NCI-H446 treated with DMSO at 0.1 percent for 48 hours (cell line): ENCODE measurements at places on chromosomes 13 and 19.

GRCh38 chr19:13963603-13964105 lies 11.3 kb downstream of the DCAF15 start:
- DNase-seq = no peak

DNA sequence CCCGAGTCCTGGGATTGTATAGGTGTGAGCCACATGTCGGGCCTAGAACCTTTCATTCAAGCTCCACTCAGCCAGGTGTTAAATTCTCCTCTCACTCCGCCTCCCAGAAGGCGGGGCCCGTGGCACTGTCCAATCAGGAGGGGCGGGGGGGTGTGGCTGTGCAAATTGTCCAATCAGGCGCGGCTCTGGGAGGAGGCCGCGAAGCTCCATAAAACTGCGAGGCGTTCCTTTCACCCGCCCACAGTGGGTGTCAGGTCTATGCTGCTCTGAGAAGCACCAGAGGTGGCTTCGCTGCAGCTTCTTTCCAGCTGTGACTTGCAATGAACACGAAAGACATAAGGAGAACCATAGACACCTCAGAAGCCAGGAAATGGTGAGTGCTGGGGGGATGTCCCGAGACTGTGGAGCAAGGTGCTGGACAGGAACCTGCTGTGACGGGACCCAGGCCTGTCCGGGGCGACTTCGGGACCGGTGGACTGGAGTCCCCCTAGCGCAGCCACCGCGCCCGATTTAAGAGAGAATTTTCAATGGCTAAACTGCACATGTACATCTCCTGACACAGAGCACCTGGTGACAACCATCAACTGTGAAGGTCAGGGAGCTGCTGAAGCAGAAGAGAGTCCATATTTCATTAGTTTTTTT lies 3.0 kb upstream of the ZNF136 start:
- DNase-seq = no peak

DNA sequence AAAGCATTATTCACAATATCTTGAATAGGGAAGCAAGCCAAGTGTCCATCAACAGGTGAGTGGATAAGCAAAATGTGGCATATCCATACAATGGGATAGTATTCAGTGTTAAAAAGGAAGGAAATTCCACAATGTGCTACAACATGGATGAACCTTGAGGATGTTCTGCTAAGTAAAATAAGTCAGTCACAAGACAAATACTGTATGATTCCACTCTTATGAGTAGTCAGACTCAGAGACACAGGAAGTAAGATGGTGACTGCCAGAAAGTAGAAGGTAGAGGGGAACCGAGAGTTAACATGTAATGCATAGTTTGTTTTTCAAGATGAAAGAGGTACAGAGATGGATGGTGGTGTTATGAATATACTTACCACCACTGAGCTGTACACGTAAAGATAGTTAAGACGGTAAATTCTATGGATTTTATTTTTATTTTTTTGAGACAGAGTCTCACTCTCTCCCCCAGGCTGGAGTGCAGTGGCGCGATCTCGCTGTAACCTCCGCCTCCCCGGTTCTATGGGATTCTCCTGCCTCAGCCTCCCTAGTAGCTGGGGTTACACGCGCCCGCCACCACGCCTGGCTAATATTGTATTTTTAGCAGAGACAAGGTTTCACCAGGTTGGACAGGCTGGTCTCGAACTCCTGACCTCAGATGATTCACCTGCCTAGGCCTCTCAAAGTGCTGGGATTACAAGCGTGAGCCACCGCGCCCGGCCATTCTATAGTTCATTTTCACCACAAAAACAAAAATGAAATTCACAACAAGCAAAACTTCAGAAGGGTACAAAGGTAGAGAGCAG lies 1.0 kb upstream of the CHAMP1 start:
- no peak for DNase-seq

DNA sequence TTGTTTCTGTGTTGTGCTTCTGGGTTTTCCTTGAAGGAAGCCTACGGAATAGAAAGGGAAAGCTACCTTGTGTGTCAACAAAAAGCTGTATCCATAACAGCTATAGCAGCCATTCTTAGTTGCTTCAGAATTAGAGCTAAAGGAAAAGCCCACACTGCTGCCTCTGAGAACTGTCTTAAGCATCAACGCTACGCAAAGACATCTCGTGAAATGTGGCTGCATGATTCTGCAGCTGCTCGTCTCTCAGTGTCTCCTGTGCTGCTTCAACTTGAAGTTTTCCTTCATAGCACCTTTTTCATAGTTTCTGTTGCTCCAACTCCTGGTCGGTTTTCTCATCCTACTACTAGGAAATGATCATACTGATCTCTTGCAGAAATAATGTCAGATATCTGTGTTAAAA lies 140.9 kb upstream of the MAB21L1 start:
- no peak for DNase-seq

- no peak for DNase-seq
Observed at GRCh38 chr19:45911291-45911690, 3.3 kb downstream of the NANOS2 start.

- DNase-seq = no peak
Observed at GRCh38 chr13:98399756-98400155, 177.2 kb downstream of the STK24 start.

DNA sequence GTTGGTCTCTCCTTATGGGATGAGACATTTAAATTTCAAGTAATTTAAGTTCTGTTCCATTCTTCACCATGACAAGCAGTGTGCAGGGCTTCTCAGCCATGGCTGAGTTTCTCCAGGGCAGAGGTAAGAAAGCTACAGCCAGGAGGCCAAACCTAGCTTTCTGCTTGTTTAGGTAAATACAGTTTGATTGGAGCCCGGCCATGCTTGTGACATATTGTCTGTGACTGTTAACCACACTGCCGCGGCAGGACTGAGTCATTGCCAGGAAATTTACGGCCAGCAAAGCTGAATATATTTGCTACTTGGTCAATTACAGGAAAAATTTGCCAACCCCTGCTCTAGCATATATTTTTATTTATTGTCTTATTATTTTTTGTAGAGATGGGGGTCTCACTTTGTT lies 10.7 kb downstream of the NLRP8 start:
- DNase-seq = no peak
